ENCODE measurements at places on chromosomes 3 and 15. TPM values are rescaled to one million over a fixed set of nuclear protein-coding genes. Genes with fewer than 3 reads are reported as not detected.

The SNTN gene
- not detected for total RNA-seq

- no peak for DNase-seq
These were observed 86.1 kb upstream of the PROK2 start for GRCh38 chr3:71870966-71871512.

DNA sequence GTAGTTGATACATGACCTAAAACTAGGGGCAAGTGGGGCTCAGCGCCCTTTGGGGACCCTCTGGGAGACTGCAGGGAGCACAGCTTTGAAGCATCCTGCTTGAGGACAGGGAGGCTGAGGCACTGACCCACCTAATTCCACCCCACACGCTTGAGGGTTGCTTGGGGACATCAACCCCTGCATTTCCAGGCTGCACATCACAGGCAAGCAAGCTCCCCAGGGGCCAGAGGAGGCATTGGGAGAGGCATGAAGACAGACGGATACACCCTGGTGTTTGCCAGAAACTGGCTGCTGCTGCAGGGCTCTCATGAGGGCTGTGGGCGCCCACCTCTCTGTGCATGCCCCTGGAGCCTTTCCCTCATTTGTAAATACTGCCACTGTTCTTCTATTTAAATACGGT lies 99.3 kb downstream of the ABHD5 start:
- DNase-seq = peak; percentile 19

DNA sequence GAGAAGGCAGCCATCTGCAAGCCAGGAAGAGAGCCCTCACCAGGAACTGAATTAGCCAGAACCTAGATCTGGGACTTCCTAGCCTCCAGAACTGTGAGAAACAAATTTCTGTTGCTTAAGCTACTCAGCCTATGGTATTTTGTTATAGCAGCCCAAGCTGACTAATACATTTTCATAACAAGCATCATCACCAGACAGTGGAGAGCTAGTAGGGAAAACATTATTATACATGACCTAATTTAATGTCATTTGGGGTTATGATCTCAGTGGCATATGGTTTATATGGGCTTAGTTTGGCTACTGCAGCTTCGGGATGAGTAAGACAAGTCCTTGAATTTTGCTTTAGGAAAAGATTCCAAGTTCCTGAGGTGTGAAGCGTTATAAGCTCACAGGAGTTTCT lies 35.6 kb downstream of the LNP1 start:
- no peak for DNase-seq

- no peak for DNase-seq
These were observed 33.3 kb upstream of the SPESP1 start for GRCh38 chr15:68897016-68897415.

DNA sequence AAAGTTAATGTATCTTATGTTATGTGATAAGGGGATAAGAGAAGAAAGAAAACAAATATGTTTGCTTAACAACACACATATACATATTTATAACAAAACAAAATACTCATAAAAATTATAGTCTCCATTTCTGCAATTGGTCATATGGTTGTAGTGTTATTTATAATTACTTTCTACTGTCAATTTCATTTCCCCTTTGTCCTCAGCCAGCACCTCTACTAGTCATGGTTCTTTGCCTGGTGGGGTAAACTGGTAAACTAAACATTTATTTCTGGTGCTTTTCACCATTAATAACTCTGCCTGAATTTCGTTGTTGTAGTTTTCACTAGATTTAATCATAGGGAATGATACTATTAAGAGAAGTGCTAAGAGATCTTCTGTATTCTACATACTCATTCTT lies 88.0 kb upstream of the ALCAM start:
- DNase-seq = no peak

GRCh38 chr3:133055339-133055738 lies 17.1 kb downstream of the TMEM108 start:
- DNase-seq = no peak

GRCh38 chr15:97165205-97165604 lies 795.3 kb upstream of the ARRDC4 start:
- no peak for DNase-seq

DNA sequence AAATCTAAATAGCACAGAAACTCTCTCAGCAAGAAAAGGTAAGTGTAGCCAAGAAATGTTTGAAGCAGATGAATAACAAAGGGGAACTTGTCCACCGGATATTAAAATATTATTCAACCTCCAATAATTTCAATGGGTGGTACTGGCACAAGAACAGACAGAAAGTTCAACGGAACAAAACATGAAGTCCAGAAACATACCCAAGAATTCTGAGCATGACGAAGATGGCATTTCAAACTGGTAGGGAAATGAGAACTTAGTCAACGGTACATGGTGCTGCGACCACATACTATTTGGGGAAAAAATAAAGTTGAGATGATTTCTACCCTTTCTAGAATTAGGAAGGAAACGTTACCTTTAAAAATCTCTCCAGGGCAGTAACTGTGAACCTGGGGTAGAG lies 5.5 kb downstream of the CHSY1 start:
- no peak for DNase-seq

The LMAN1L gene
- not detected for total RNA-seq

GRCh38 chr15:85154061-85154460 lies 172.4 kb downstream of the PDE8A start:
- DNase-seq = no peak

- no peak for DNase-seq
These were observed 228.0 kb downstream of the DTWD1 start for GRCh38 chr15:49848807-49849206.

The SLC27A2 gene
- 153 TPM for total RNA-seq

GRCh38 chr15:80667936-80668335 lies 27.2 kb upstream of the ABHD17C start:
- DNase-seq = no peak

The ST8SIA2 gene
- not detected for total RNA-seq

The MIX23 gene
- total RNA-seq = 19.1 TPM

DNA sequence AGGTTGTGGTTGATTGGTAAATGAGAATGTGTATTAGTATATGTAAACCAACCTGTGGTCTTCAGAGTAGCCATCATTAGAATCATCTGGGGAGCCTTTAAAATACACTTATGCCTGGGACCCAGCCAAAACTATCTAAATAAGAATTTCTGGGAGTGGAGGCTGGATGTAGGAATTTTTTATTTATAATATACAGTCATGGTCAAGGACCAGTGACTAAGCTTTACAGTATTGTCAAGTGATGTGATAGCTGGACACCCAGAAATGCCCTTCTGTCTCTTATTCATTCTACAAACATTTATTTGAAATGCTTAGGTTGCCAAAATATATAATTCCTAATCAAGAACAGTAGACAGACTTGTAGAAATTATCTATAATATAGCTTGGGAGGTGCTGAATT lies 132.2 kb downstream of the MBNL1 start:
- DNase-seq = no peak

DNA sequence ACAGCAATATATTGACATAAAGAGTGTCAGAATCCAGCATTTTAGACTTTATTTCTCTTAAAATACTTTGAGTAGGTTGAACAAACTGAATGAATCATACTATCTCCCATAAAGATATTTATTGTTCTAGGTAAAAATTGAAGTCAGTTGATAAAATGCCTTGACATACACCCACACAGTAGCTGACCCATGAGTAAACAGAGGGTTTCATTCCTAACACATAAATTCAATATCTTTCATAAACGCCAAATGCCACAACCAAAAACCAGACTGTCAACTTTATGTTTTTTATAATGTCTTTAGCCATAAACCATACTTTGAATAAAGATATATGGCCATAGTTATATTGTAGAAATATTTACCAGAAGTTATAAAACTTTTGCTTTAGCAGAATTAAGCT lies 742.4 kb downstream of the NAALADL2 start:
- DNase-seq = no peak

The ERC2 gene
- total RNA-seq = not detected

DNA sequence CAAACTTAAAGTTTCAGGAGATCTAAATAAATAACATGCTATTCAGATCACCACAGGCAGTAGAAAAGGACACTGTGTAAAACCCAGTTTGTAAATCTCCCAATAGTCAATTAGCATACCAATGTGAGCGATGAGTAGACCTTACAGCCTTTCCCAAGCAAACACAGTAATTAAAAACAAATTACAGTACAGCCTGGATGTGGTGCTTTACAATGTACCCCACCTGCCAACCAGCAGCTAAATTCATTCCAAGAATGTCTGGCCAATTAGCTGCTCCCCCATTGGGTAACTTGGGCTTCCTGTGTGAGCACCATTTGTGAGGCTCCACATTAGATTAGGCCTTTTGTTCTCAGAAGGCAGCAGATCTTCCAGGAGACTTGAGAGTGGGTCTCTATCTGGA lies 635.0 kb downstream of the TBL1XR1 start:
- DNase-seq = no peak

- DNase-seq = no peak
These were observed 69.3 kb upstream of the RGMA start for GRCh38 chr15:93158097-93158900.

The CD96 gene
- 0.40 TPM for total RNA-seq

DNA sequence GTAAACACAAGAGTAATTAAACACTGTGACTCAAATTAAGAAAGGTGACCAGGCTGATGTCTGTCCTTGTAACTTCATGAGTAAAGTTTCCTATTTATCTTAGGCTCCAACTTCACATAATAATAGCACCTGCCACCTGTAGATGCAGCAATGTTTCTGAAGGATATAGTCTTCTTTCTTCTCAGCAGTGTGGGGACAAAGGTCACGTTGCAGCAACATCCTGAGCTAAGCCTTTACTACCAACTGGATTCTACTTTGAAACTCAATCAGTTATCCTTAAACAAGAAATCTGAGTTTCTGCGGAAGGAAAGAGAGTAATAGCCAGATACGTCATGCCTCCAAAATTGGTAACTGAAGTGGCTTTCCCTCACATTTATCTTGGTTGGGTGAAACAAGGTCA lies 253.1 kb downstream of the RBMS3 start:
- DNase-seq = no peak

DNA sequence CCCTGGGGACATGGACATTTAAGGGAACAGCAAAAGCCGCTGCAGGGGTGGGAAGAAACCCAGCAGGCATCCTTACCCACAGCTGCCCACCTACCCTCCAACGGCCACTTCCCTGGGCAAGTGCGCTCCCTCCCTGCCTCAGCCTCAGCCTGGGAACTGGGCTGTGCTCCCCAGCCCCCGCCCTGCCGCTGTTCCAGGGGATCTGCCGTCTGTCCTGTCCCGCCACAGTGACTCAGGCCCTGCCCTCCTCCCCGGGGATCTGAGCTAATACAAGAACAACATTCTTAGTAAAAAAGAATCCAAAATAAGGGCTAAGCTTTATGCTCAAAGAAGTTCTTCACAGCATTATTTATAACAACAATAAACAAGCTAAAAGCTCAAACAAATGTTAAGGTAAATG lies 7.4 kb upstream of the IQSEC1 start:
- DNase-seq = no peak

The GOLGA6L10 gene
- total RNA-seq = 0.48 TPM

DNA sequence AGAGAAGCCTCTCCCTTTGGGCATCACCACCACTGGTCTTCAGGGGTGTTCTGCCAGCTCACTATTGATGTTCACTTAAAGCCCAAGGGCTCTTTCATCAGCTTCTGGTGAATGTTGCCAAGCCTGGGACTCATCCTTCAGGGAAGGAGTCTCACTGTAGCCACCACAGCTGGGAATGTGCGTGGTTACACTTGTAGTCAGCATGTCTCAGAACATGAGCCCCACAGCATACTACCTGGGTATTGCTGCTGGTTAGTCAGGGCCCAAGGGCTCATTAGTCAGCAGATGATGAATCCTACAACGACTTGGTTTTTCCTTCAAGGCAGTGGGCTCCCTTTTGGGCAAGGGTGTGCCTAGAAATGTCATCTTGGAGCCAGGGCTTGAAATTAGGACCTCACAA lies 412.9 kb downstream of the VGLL3 start:
- DNase-seq = no peak

- no peak for DNase-seq
These were observed 161.0 kb upstream of the HES1 start for GRCh38 chr3:193974671-193975535.

DNA sequence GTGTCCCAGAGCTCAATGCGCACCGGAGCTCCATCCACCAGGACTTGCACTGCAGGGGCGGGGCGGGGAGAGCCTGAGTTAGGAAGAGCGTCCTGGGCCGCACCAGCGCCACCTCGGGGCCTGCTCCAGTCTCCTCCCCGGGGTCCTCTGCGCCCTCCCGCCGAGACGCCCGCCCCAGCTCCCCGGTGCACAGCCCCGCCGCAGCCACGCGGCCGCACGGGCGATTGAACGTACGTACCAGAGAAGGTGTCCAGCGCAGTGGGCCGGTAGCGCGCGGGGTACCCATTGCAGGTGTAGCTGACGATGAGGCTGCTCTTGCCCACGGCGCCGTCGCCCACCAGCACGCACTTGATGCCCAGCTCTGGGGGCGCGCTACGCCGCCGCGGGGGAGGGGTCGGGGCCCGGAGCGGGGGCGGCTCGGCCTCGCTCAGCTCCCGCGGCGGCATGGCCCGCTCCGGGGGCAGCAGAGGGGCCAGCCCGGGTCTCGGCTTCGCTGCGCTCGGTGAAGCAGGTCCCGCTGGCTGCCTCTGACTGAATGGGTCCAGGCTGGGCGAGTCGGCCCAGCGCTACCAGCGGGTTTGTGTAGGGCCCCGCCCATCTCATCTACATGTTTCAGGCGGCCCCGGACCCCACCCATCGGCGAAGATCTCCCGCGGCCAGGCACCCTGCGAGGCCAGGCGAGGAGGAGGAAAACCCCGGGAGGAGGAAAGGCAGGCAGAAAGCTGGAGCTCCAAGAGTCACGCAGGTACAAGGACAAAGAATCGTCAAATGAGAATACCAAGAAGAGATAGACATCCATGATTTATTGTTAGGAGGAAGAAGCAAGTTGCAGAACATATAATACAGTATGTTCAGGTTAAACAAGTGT lies at the start of gene RHOV:
Gene RHOV (minus strand): TSS at position 541 of the 868 bp plus-strand sequence. CDS start 95 bp downstream, at position 446.
- DNase-seq = no peak

The FBN1 gene
- 2.7 TPM for total RNA-seq
